ENCODE measurements at places on chromosomes 7 and 10.
A peak's percentile ranks its signal among the peaks of the same experiment; 100 is the strongest.

DNA sequence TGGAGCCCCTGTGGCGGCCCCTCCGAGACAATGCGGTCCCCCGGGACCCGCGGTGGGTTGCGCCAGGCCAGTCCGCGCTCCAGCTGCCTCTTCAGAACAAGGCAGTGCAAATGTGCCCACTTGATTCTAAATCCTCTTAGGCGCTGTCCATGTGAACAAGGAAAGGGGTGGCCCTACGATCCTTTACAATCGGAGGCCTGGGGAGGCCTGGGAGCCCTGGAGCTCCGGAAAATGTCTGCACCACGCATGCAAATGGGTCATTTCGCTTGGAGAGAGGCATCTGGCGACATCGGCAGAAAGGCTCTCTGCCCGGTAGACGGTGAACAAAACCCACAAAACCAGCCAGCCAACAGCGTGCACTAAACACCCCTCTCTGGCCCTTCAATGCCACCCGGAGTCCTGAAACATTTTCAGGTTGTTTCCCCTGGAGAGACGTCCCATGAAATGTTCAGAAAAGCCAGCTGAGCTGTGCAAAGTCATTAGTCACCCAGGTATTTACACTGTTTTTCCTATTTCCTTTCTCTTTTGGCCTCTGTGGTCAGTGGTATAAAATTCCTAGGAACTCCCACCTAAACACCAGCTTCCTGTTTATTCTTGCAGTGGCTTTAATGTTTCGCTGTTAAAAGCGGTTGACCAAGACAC, 102.8 kb upstream of the ZNF438 start:
- DNase-seq = peak; percentile 23

GRCh38 chr10:100986952-100987684, at the start of the genes MRPL43 and TWNK:
MRPL43 (minus strand) TSS chr10:100987497; CDS start chr10:100987443, 54 bp downstream.
TWNK (plus strand) TSS chr10:100987543; CDS start chr10:100988211, 668 bp downstream.
- DNase-seq = no peak

GRCh38 chr7:93133005-93133404, 15.2 kb downstream of the SAMD9L start:
- no peak for DNase-seq

- DNase-seq = no peak
These were observed 33.4 kb upstream of the WASL start for GRCh38 chr7:123782071-123782798.

- DNase-seq = no peak
These were observed 168.0 kb upstream of the RHEB start for GRCh38 chr7:151687523-151688235.

DNA sequence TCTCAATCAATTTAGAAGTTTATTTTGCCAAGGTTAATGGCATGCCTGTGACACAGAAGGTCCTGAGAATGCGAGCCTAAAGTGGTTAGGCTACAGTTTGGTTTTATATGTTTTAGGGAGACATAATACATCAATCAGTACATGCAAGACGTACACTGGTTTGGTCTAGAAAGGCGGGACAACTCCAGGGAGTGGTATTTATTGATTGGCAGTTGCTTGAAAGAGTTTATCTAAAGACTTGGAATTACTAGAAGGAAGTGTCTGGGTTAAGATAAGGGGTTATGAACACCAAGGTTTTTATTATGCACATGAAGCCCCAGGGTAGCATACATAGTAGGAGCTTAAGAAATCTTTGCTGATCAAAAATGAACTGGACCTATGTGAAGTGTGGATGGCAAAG, 21.5 kb downstream of the NPVF start:
- no peak for DNase-seq

DNA sequence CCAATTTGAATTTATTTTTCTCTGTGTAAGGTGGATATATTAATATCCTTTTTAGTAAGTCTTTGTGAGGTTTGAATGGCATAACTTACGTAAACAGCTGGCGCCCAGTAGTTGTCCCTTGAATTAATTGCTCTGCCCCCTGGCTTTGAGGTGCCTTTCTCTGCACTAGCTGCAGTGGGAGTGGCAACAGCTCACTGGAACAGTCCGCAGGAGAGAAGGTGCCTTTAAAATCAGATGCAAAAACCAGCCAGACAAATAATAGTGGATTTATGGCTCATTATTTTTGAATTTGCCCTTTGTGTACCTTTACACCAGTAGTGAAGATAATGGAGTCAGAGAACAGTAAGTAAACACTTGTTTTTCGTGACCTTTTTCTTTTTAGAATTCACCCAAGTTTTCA, 11.8 kb downstream of the FERD3L start:
- no peak for DNase-seq

DNA sequence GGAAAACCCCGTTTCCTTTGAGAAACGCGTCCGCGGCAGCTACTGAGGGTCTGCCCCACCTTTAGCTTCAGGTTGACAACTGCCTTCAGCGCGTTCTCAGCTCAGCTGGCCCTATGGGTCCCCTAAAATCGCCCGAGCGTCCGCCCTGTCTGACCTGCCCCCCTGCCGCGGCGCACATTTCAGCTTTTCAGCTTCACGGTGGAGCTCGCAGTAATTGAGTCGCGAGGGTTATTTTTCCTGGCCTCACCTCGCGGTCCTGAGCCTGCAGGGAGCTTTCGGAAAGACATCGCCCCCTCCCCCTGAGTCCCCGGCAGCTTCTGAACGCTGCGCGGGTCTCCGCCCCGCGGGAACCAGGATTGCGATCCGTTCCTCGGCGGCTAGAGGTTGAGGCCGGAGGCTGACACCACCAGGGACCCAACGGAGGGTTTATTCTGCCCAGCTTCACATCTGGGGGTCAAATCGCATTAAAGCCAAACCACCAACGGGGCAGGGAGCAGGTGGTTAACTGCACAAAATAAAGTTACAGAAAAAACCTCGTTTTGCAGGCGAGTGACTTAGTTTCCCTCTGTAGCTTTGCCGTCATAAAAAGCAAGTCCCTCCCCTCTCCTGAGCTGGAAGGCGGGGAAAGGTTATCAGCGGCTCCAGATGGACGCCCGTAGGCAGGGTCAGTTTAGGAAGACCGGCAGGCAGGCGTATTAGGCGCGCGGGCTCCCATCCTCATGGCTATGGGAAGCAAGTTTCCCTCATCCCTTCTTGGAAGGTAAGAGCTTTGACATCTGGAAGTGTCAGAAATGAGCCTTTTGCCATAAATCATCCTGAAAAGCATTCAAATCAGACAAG, 11.0 kb downstream of the TWIST1 start:
- no peak for DNase-seq

- no peak for DNase-seq
These were observed 46.9 kb upstream of the STK17A start for GRCh38 chr7:43535810-43536585.

GRCh38 chr7:97971120-97971989, 18.6 kb downstream of the OCM2 start:
- no peak for DNase-seq

GRCh38 chr7:22730921-22731654, 4.1 kb downstream of the IL6 start:
- DNase-seq = no peak

DNA sequence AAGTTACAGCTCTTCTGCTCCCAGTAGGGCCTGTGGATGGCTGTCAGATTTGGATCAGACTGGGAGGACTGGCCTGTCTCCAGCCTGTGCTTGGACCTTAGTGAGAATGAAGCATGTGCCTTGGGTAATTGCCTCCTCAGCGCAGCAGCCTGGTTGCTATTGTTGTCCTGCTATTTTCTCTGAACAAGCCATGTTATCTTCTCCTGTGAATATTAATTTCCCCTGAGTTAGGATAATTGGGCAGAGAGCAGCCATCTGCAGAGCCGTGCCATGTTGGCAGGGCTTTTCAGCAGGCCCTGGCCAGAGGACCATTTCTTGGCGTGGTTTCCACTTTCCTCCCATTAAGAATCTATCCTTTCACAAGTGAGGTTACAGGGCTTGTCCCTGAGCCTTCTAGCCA, 497.3 kb downstream of the SORCS3 start:
- DNase-seq = no peak

GRCh38 chr10:25839683-25840082, 94.3 kb upstream of the MYO3A start:
- no peak for DNase-seq

DNA sequence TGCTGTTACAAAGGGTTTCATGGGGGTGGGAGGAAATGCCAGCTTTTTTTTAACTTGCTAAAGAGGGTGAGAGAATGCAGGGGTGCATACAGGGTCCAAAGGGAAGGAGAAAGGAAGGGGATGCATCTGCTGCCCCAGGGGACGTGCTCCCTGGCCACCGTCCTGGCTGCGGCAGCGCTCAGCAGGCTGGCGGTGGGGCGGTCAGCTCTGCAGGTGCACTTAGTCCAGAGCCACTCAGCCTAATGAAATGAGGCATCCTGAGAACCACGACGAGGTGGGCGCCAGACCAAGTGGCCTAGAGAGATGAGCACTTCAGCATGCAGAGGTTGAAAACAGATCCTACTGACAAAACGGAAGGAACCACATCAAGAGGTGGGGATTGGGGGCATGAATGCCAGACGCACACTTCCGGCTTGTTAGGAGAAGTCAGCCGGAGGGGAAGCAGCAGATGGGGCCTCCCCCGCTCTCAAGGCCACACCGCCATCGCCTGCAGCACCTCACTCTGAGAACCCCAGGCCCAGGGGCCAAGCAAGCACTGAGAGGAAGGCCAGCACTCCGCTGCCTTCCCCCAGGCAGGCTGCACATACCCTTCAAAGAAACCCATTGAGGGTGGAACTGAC, 94.5 kb downstream of the MAD1L1 start:
- DNase-seq = no peak

DNA sequence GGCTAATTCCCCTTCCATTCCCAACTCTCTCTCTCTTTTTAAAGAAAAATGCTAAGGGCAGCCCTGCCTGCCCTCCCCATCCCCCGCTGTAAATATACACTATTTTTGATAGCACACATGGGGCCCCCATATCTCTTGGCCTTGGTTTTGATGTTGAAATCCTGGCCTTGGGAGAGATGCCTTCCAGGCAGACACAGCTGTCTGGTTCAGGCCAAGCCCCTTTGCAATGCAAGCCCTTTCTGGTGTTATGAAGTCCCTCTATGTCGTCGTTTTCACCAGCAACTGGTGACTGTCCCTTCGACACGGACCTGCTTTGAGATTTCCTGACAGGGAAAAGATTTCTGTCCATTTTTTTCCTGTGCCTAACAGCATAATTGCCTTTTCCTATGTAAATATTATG, 3.0 kb downstream of the ADRA2A start:
- no peak for DNase-seq

Measured in NCI-H1417 treated with DMSO at 0.1 percent for 48 hours (cell line).